NCI-H446 (cell line): ENCODE measurements at places on chromosomes 7 and 10.

DNA sequence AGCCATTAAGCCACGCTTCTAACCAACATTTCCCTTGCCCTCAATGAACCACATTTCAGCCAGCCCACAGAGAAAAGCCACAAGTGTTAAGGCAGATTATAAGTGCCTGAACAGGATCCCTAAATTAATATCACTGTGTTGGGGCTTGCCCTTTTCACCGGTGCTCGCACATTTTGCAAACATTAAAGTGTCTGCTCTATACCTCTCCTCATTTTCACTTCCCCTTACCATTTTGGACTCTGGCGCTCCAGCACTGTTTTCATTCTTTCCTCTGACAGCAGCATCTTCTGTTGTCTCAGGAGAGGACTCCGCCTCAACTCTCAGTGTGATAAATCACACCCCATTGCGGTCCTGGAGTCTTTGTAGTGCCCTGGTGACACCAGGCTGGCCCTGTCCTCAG lies 274.2 kb downstream of the BAMBI start:
- no peak for DNase-seq

DNA sequence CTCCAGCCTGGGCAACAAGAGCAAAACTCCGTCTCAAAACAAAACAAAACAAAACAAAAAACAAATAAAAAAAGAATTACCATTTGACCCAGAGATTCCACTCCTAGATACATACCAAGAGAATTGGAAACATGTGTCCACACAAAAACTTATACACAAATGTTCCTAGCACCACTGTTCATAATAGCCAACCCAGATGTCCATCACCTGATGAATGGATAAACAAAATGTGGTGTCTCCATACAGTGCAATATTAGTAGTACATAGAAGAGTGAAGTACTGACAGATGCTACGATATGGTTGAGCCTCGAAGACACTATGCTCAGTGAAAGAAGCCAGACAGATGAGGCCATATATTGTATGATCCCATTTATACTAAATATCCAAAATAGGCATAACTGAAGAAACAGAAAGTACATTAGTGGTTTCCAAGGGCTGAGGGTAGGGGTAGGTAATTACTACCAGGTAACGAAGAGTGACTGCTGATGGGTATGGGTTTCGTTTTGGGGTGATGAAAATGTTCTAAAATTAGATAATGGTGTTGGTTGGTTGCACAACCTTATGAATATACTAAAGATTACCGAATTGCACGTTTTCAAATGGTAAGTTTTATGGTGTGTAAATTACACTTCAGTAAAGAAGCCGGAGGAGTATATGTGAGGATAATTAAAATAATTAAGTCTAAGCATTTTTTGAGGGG lies 20.0 kb downstream of the MYO1G start:
- DNase-seq, result no peak

- no peak for DNase-seq
These were observed 435.9 kb upstream of the AUTS2 start for GRCh38 chr7:69162326-69162725.

DNA sequence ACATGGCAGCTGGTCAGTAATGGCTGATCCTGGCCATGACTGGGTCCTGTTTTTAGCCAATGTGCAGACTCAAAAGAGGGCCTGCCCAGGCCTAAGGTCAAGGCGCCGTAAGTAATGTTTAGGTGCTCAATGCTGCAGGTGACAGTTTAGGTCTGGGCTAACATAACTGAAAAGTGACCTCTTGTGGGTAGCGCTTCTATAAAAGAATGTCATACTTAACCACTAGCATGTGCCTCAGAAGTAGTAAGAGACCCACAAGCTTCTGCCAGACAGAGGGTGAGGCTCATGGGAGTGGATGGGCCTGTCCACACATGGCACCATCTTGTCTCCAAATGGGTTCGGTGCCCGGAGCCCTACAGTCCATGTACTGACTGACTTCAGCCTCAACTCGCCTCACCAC lies 90.5 kb upstream of the GSDME start:
- no peak for DNase-seq

- DNase-seq, result peak; percentile 77
These were observed 60.9 kb downstream of the ARMC3 start for GRCh38 chr10:22988581-22989360.

- no peak for DNase-seq
These were observed 57.8 kb downstream of the CYP51A1 start for GRCh38 chr7:92076509-92076908.

GRCh38 chr10:68239596-68240150 lies 7.8 kb upstream of the ATOH7 start:
- DNase-seq, result no peak
